ENCODE measurements at places on chromosomes 2 and 18. TPM values are rescaled to one million over a fixed set of nuclear protein-coding genes. Genes with fewer than 3 reads are reported as not detected.
A peak's percentile ranks its signal among the peaks of the same experiment; 100 is the strongest.

GRCh38 chr2:159904127-159904958 is 106.3 kb upstream of the CD302 start:
- DNase-seq: peak; percentile 31

- no peak for DNase-seq
Measured at GRCh38 chr2:190640117-190640516, 8.8 kb upstream of the NAB1 start.

- no peak for DNase-seq
Measured at GRCh38 chr18:61364953-61365352, 31.7 kb downstream of the CDH20 start.

DNA sequence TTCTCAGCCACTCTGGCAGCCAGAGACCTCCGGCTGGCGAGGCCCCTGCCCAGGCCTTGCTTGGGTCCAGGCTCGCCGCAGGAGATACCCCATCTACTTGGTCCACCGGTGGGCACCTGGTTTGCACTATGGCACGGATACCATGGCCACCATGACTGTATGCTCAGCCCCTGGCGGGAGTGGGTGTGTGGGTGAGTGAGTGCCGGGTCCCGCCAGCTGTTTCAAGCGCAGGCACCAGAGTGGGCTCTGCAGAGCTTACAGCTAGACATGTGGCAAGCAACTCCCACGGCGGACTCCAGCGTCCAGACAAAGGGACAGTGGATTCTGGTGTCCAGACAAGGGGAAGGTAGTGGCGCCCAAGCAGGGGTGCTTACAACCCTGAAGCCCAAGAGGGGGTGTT is 1.4 kb downstream of the ATG4B start:
- DNase-seq: no peak

GRCh38 chr2:197182668-197183067 is 127.9 kb downstream of the ANKRD44 start:
- no peak for DNase-seq

GRCh38 chr2:103232865-103233264 is 471.0 kb downstream of the TMEM182 start:
- DNase-seq: no peak

DNA sequence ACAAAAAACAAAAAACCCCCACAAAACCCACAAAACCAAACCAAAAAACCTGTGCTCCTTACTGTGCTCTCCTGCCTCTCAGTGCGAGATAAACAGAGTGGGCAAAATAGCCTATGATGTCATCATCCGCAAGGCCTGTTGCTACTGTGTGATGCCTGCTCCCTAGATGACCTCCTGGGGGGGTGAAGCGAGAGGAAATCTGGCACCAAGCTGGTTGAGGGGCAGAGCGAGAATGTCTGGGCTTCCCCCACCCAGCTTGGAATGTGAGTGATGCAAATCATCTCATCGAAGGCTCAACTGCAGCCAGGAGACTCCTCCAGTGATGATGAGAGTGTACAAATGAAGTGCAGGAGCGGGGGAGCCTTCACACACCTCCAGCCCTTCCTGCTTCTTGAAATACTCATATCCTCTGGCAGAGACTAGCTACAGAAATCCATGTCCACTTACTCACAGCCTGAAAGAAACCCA is 57.7 kb upstream of the MAP4K3 start:
- peak; percentile 72 for DNase-seq

- DNase-seq: peak; percentile 95
Measured at GRCh38 chr2:197453914-197454398, 604 bp downstream of the COQ10B start.

CLEC4F gene
- total RNA-seq: 0.09 TPM
